ENCODE measurements at places on chromosomes 13 and 19.
A peak's percentile ranks its signal among the peaks of the same experiment; 100 is the strongest.

- DNase-seq: no peak
Measured at GRCh38 chr13:49828453-49828852, 36.0 kb upstream of the KPNA3 start.

- no peak for DNase-seq
Measured at GRCh38 chr13:109533350-109533749, 253.0 kb downstream of the IRS2 start.

- no peak for DNase-seq
Measured at GRCh38 chr13:104296286-104296685, 1230.1 kb upstream of the SLC10A2 start.

DNA sequence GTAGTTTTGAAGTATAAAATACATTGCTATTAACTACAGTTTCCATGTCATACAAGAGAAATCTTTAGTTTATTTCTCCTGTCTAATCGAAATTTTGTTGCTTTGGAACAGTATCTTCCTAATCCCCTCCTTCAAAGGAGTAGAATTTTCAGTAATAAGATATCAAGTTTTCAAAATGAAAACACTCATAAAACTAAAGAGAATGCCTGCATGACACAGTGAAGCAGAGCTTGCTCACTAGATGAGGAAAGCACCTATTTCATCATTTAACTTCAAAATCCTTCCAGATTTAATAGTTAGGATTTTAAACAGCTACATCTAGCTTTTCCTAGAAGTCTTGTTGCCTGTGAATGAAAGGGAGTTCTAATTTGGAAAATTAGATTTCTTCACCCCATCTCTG, 80.8 kb downstream of the TNFSF11 start:
- no peak for DNase-seq

- no peak for DNase-seq
Measured at GRCh38 chr13:99363949-99364348, 56.8 kb upstream of the GPR183 start.

DNA sequence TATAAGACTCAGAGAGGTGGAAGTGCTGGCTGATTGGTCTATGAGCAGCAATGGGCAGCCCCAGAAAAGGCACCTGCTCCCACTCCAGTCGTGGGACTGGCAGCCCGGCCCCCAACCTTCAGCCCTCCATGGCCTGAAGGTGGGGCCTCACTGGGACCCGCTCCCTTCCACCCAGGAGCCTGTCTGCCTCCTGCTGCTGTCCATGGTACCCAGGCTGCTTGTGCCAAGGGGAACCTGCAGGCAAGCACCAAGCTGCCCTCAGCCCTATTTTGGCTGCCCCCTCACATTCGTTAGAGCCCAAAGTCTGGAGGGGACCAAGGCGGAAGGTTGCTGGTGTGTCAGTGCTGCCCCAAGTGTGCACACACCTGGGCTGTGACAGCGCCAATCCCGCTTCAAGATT, 2304.9 kb downstream of the PCDH9 start:
- DNase-seq: no peak

DNA sequence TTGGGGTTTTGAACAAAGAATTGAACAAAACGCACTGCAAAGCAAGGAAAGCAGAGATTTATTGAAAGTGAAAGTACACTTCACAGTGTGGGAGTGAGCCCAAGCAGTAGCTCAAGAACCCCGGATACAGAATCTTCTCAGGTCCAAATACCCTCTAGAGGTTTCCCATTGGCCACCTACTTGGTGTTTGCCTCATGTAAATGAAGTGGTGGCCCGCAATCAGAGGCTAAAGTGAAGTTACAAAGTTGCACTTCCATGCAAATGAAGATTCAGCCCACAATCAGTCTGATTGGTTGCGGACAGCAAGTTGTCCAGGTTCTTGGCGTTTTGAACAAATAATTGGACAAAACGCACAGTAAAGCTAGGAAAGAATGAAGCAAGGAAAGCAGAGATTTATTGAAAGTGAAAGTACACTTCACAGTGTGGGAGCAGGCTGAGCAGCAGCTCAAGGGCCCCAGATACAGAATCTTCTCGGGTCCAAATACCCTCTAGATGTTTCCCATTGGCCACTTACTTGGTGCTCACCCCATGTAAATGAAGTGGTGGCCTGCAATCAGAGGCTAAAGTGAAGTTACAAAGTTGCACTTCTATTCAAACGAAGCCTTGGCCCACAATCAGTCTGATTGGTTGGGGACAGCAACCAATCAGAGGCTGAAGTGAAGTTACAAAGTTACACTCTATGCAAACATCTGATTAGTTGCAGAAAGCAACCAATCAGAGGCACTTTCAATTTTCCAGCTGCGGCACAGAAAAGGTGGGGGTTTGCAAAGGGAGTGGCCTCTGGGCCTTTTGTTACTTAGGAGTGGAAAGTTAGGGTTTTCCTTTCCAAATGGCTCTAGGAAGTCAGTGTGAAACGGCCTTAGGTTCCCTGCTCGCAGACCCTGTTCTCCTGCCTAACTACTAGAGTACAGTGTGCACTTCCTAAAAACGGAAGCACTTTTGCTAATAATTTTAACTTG, 4.8 kb upstream of the TM9SF2 start:
- peak; percentile 68 for DNase-seq

DNA sequence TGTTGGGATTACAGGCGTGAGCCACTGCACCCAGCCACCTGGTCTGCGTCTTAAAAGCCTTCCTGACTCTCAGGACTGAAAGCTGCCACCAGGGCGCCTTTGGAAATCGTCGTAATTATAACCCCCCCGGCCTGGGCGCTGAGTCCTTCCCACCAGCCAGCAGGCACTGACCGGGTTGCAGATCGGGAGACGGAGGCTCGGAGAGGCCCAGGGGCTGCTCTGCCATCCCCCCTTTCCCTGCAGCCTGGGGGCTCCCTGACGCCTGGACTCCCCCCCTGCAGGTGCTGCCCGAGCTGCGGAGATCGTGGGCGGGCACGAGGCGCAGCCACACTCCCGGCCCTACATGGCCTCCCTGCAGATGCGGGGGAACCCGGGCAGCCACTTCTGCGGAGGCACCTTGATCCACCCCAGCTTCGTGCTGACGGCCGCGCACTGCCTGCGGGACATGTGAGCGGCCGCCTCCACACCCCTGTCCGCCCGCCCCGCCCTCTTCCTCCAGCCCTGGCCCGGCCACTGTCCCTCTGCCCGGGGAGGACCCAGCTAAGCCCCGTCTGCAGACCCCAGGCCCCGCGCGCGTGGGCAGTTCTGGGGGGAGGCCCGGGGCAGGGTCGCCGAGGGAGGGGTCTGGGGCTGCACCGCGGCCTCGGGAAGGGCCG, 2.5 kb downstream of the PRTN3 start:
- DNase-seq: no peak

DNA sequence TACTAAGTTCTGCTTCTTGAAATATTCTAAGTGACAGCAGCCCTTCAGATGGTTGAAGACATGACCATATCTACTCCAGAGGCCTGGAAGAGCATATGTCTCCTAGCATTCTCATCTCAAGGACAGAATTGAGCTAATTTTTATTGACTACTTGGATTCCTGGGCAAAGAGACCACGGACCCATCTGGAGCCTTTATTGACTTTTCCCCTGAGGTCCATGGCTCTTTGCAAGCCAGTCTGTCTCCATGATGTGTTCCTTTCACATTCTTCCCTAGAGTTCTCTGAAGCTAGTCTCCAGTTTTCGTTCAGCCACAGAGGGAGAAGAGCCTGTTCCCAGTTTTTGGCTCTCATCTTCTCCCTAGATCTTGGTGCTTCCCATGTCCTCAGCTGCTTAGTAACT, 202.7 kb downstream of the PCCA start:
- DNase-seq: no peak

- DNase-seq: no peak
Measured at GRCh38 chr19:51417107-51417809, at the start of gene SIGLEC10. SIGLEC10 (minus strand) TSS chr19:51417642; CDS start chr19:51417581, 61 bp downstream.

GRCh38 chr13:72638059-72638815, 89.2 kb downstream of the MZT1 start:
- DNase-seq: no peak

DNA sequence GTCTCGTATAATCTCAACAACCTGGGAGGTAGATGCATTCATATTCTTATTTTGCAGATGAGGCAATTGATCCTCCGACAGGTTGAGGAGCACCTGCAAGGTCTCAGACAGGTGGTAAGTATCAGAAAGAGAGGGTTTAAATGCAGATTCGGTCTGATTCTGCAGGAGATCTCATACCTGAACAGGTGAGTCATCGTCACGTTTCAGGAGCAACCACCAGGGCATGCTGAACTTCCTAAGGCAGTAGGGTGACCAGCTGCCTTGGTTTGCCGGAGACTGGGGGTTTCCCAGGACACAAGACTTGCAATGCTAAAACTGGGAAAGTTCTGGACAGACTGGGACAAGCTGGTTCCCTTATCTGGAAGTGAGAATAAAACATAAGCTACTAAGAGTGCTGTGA, 68.8 kb upstream of the TSHZ3 start:
- DNase-seq: no peak

GRCh38 chr13:101978552-101979315, 423.1 kb downstream of the FGF14 start:
- no peak for DNase-seq

DNA sequence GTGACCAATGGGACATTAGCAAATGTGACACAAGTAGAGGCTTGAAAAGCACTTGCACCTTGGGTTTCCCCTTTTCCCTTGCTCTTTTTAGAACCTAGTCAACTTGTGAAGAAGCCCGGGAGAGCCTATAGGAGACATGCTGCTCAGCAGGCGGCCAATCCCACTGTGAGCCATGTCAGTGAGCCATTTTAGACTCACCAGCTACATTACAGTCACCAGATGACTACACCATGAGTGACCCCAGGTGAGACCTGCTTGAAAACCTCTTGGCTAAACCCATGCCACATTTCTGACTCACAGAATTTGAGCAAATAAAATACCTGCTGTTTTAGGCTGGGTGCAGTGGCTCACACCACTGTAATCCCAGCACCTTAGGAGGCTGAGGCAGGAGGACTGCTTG, 317.5 kb downstream of the KLF12 start:
- no peak for DNase-seq

GRCh38 chr19:29805031-29805965, 6.5 kb upstream of the CCNE1 start:
- no peak for DNase-seq

- no peak for DNase-seq
Measured at GRCh38 chr13:50994651-50995050, 85.1 kb downstream of the RNASEH2B start.

GRCh38 chr19:33616857-33617256, 4.9 kb upstream of the CHST8 start:
- DNase-seq: no peak

- no peak for DNase-seq
Measured at GRCh38 chr19:51607920-51608562, 22.2 kb downstream of the SIGLEC5 start.

- no peak for DNase-seq
Measured at GRCh38 chr13:53781941-53782340, 753.3 kb downstream of the OLFM4 start.

GRCh38 chr13:28954810-28955209, 134.7 kb downstream of the MTUS2 start:
- DNase-seq: no peak

GRCh38 chr13:35472323-35472881, 4.1 kb downstream of the MAB21L1 start:
- no peak for DNase-seq

Data from natural killer cell treated with Interleukin-12 subunit alpha and Interleukin-12 subunit beta and Interleukin-15 and Interleukin-18, amount 100 ng/mL, for 72 hours (primary cell).